ENCODE measurements at places on chromosomes 6 and 20.

GRCh38 chr6:98974309-98974708 lies 26.6 kb upstream of the FBXL4 start:
- DNase-seq = no peak

DNA sequence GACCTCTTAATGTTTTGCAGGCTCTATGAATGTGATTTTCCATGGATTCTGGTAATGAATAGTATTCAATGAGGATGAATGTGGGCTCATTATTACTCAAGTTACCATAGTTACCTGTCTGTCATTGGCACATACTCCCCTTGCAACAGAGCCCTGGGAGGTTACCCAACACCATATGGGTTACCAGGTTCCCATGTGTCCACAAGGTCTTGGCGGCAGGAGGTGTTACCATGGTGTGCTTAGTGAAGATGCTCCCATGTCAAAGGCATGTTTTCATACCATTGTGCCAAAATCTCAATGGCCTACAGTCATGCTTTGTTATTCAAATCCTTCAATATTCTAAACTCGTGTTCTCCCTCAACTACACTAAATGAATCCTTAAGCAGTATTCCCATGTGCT lies 232.5 kb downstream of the HDGFL1 start:
- peak; percentile 30 for DNase-seq

DNA sequence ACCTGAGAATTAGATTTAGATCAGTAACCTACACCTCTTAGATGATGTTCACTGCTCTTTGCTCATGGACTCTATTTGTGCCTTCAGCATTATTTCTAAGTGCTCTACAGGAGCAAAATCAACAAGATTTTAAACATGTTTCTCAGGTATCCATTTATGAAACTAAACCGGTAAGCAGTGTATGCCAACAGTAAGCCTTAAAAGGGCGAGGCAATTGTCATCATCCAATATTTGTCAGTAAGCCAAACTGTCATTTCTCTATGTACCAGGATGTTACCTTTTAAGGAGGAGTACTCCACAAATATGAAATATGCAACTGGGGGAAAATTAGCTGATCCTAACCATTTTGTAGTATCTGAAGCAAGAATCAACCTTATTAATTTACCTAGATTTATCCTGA lies 69.6 kb upstream of the ZNF184 start:
- DNase-seq = no peak

DNA sequence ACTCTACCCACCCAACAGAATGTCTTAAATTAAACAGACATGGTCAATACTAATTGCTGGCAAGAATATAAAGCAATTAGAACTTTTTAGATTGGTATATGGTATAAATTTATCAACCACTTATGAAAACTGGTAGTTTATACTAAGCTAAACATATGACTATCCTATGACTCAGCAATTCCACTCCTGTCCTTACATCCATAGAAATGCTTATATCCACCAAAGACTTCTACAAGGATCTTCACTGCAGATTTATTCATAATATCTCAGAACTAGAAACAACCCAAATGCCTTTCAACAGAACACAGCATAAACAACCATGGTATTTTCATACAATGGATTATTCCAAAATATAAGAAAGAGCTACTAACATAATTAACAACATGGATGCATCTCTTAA lies 4.6 kb downstream of the ZNF184 start:
- no peak for DNase-seq

GRCh38 chr6:68233623-68234022 lies 401.5 kb upstream of the ADGRB3 start:
- DNase-seq = no peak

DNA sequence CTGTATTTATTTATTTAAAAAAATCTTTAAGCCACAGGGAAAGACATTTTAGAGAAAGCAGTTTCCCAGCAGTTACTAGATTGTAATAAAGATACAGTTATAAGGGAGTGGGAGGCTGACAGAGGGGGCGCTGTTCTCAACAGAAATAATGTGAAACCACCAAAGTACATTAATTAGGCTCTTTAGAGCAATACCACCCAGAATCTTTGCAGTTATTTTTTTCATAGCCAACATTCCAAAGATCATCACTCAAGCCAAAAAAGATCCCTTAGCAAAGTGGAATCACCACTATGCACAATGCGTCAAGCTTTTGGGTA lies 331.3 kb upstream of the DEFB112 start:
- peak; percentile 43 for DNase-seq

- no peak for DNase-seq
These were observed 514.0 kb upstream of the BTBD3 start for GRCh38 chr20:11403711-11404110.

DNA sequence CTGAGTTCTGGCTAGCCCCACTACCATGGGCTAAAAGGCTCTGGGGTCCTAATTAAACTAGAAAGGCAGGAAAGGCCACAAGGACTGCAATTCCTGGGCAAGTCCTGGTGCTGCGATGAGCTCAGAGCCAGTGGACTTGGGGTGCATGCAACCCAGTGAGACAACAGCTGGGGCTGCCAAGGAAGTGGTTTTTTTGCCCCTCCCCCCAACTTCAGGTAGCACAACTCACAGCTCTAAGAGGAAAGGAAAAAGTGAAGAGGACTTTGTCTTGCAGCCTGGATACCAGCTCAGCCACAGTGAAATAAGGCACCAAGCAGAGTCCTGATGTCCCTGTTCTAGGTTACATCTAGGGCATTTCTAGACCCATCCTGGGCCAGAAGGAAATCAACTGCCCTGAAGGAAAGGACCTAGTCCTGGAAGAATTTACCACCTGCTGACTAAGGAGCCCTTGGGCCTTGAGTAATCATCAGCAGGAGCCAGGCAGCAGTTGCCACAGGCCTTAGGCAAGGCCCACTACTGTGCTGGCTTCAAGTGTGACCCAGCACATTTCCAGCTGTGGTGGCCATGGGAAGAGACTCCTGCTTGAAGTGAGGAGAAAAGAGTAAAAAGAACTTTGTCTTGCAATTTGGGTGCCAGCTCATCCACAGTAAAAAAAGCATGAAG lies 358.4 kb downstream of the BTBD3 start:
- no peak for DNase-seq

DNA sequence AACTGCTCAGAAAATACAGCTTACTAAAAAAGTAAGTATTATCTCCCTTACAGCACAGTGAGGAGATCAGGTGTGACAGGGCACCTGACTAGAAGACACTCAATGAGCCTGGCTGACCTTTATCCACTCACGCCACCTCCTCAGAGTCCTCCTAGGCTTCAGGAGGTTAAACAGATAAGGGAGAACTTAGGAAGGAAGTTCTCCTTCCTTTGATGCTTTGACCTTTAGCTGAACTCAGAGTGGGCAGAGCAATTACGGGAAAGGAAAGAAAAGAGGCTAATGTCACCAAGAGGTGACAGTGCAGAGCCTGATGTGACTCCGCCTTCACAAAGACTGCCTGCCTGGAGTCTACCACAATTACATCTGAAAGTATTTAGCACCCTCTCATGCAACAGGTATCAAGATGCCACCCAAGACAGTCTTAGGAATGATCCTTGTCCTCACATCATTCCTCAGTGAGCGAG lies 36.7 kb downstream of the MAN1A1 start:
- no peak for DNase-seq

DNA sequence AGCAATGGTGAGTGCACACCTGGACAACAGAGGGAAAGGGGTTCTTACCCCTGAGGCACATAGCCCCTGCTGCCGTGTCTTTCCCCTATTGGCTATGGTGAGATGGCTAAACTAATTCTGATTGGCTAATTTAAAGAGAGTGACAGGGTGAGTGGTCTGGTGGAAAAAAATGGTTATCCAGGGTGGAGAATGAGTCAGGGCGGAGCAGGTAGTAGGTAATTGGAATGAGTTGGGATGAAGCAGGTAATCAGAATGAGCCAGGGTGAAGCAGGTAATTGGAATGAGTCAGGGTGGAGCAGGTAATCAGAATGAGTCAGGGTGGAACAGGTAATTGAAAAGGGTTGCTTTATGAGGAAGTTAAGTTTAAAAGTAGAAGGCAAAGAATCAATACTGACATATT lies 200.3 kb downstream of the EYA4 start:
- no peak for DNase-seq

DNA sequence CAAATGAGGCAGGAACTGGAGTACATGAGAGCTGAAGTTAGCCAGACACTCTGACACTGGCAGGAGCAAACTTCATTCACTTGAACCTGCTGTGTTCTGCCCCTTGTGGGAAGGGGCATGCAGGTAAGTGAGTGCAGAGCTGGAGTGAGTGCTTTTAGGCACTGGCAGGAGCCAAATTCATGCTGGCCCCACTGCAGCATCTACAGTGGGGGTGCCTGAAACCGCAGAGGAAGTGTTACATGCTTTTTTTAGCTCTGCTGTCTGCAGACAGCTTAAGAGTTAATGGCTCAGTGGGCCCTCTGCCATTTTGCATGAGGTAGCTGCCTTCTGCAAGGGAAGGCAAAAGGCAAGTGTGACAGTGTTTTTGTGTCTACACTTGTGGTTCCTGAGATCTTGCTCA lies 167.9 kb upstream of the SYNCRIP start:
- no peak for DNase-seq

GRCh38 chr6:36249536-36249935 lies 20.3 kb upstream of the PNPLA1 start:
- DNase-seq = no peak

DNA sequence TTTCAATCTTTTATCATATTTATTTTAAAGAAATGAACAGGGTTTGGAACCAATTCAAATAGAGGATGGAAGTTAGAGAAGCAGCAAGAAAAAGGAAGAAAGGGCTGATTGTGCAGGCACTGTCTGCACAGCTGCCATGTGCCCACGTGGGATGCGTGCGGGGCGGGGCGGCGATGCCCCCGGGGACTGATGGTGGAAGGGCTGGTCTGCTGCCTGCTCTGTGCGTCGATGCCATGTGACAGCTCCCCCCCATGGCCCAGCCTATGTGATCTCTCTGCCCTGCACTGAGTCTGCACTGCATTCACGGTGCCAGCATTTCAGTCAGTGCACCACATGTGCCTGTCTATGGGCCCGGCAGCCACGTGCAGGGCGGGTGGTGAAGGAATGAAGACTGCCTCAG lies 96.4 kb downstream of the IRF4 start:
- DNase-seq = no peak

DNA sequence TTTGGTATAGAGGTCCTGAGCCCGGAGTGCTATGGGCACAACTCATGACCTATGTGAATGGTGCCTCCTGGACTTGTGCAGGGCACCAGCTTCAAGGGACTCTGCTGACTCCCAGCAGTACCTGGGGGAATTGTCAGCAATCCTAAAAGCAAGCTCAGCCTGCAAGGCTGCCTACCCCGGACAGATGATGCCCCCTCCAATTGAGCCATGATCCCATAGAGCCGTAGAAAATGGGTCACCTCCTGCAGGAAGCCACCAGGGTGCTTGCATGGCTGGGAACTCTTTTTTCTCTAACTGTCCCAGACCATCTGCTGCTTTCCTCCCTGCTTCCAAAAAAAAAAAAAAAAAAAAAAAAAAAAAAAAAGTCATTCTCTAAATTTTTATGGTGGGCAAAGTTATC lies 12.9 kb upstream of the PRND start:
- DNase-seq = no peak

DNA sequence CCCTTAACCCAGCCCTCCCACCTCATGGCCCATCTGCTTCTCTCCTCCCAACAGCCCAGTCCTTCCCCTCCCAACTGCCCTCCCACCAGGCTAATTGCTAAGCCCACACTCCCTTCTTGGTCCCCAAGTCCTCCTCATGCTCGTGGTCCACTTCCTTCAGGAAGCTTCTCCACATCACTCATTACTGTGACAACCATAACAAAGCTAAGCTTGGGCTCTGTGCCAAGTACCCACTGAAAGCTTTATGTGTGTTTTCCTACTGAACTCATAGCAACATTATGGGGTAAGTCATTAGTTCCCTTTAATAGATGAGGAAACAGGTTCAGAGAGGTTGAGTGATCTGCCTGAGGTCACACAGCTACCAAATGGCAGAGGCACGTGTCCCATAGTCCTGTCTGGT lies 16.2 kb downstream of the FRS3 start:
- DNase-seq = peak; percentile 83

- DNase-seq = no peak
These were observed 102.2 kb downstream of the SLC24A3 start for GRCh38 chr20:19314621-19315020.

- no peak for DNase-seq
These were observed 37.2 kb upstream of the FAM83D start for GRCh38 chr20:38889050-38889449.

DNA sequence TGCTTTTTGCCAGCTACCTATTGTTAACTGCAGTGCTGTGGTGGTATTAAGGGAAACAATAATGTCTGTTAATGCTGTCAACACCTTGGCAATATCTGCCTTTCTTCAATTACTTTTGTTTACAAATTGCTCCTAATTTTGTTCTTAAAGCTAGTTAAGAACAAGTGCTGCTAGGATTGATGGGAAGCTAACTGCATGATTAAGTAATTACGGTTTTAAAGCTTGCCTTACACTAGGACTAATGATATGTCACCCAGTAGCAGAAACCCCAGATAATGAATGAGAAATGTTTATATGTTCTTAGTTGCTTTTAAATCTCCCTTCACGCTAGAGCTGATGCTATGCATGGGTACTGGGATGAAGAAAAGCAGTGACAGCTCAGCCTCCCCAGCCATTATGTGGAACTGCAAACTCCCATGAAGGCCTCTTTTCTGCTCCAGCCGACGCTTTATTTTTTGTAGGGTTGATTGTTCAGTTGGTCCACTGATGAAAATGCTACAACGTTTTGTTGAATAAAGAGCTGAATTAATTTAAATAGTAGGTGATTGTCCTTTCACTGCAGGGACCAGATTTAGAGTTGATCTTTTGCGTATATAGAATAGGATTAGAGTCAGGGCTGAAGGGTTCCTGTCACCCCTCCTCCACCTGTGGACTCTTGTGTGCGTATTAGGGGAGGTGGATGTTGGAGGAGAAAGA lies 610.5 kb downstream of the TFAP2B start:
- DNase-seq = no peak

GRCh38 chr20:4840801-4841200 lies 119.1 kb downstream of the PRND start:
- DNase-seq = no peak

DNA sequence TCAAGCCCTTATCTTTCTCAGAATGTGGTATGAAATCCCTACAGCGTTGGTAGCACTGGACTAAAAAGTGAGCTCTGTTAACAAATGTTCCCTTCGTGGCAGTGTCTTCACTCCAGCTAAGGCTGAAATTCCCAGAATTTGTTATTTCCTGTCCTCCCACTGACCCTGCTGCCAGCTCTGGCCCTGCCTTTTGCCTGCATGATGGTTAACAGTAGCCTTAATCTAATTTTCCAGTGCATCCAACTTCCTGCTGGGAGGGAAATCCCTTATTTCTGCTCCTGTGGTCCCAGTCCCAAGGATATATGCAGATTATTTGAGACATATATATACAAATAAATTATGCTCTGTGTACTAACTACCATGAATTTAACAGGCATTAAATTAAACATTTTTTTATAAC lies 157.2 kb upstream of the CARMIL1 start:
- peak; percentile 87 for DNase-seq

Measured in NCI-H69 (cell line).